ENCODE measurements at places on chromosomes 6 and 20. TPM values are rescaled to one million over a fixed set of nuclear protein-coding genes. Genes with fewer than 3 reads are reported as not detected.

DNA sequence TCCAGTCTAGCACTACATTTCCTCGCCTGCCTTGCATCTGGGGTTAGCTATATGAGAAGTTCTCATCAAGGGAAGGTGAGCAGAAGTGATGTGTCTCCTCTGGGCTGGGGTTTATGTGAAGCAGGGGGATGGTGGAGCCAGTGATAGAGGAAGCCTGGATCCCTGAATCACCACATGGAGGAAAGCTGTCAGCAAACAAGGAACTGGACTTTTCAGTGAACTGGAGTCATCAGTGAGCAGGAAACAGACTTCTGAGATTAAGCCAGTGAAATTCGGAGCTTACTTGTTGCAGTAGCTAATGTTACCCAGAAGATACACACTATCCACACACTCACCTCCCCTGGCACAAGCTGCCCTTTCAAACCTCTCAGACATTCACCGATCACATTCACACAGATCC, 13.4 kb upstream of the TOX2 start:
- no peak for DNase-seq

DNA sequence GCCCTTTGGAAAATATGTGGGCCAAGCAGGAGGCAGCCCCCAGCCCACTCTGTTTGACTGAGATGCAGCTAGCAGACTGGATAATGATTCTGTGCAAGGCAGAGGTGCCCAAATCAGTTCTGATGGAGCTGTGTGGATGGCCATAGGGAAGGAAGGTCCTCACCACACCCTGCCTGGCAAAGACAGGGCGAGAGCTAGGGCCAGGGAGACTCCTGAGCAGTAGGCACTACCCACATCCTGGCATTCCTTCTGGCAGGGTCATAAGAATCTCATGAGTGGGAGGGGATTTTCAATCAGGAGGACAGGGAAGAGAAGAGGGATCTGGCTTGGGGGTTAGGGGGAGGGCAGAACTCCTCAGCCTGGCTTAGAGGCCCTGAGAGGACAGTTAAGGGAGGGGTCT, 18.6 kb upstream of the TREM2 start:
- DNase-seq = no peak

DNA sequence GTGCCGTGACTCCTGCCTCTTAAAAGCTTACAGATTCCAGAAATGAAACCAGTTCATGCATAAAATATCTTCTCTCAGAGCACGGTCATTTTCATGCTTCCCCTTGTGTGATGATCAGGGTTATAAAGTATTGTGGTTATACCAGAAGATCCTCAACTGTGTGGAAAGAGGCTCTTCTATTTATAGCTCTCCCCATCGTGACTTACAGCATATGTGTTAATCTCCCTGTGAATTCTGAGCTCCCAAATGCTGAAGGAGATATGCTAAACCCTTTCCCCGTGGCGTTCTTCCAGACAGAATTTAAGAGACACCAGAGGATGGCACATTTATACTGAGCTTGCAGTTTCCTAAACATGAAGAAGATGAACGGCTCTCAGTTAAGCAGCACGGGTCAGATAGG, 158.8 kb downstream of the CDH26 start:
- DNase-seq = no peak

DNA sequence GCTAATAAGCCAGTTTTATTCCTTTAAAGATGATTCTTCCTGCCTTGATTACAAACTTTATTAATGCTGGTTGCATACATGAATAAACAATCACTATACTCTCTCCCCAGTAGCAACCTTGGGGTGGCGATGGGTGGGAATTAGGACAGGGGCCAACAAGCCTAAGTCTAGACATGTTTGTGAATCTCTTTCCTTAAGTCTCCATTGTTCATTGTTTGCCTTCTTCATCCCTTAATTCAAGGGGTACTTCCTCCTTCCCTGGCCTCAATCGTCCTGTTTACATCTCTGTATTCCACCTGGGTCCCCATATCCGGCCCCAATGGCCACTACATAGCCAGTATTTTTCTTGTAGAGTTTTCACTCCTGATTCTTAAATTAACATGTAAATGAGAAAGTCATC, 66.0 kb downstream of the ARHGAP18 start:
- no peak for DNase-seq

DNA sequence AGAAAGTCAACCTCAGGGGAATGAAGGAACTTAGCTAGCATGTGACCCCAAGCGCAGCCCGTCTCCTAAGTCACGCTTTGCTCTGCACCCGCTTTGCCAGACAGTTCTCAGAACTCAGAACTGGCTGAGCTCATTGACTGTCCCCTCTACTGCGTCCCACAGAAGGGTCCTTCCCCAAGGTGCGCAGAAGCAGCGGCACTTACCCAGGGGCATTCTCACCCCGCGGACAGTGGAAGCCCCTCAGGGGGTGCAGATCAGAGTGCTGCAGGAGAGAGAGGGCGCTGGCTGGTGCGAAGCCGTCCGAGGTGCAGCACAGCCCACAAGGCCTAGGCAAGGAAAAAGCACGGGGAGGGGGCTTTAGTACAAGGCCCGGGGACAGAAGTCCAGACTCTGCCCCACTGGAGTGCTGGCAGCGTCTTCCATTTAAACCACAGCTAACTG, 807 bp downstream of the SNHG17 start:
- DNase-seq = no peak

- no peak for DNase-seq
Measured at GRCh38 chr6:143965503-143966171, 42.4 kb downstream of the PLAGL1 start.

GRCh38 chr6:117270055-117270842, 4.9 kb downstream of the VGLL2 start:
- DNase-seq = no peak

GRCh38 chr20:53943522-53944291, 126.7 kb downstream of the BCAS1 start:
- DNase-seq = peak; percentile 77

GRCh38 chr20:58312836-58313235, 3.3 kb downstream of the RAB22A start:
- no peak for DNase-seq

DNA sequence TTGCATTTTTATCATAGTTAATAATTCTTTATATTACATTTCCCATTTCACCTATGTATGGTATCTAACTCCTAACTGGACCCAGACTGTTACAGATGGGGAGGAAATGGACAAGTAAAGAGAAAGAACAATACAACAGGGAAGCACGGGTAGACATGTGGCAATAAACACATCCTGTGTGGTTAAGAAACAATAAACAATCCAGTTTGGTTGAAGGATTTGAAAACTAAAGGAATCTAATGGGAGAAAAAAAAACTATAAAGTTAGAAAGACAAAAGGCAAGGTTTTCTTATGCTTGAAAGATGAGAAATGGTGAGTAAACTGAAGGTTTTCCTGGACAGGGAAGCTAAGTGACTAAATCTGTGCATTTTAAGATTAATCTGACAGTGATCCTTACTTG, 34.9 kb upstream of the ALDH8A1 start:
- no peak for DNase-seq

DEFB124 gene
- not detected for total RNA-seq
